ENCODE measurements at places on chromosomes 16 and 17.
A peak's percentile ranks its signal among the peaks of the same experiment; 100 is the strongest.

GRCh38 chr17:39097150-39097519 lies 54.3 kb downstream of the PLXDC1 start:
- DNase-seq = no peak

GRCh38 chr16:87447323-87447722 lies 45.5 kb downstream of the ZCCHC14 start:
- no peak for DNase-seq

GRCh38 chr16:21277927-21278706 lies at the start of gene CRYM:
TSS of gene CRYM (minus strand) at chr16:21278290. CDS start at chr16:21278251, 39 bp downstream.
- DNase-seq = peak; percentile 72

GRCh38 chr16:10205688-10206087 lies 23.5 kb upstream of the GRIN2A start:
- DNase-seq = no peak

- no peak for DNase-seq
Measured at GRCh38 chr17:55768936-55769624, 18.2 kb downstream of the PCTP start.

DNA sequence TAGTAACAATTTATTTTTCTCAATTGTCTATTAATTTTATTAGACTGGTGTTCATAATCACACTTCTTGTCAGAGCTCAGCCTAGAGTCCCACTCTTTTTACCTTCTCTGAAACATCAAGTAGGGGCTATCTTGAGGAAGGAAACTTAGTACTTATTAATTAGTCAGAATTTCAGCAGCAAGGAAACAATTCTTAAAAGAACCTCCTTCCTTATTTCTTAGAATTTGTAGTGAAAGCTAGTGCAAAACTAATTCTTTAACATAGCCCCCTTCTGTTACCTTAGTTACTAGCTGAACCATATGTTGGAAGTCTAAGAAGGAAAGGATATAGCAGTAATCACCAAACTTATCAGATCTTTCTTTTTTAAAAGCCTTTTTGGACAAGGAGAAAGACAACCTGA lies 35.2 kb downstream of the MAP2K4 start:
- DNase-seq = no peak

- DNase-seq = no peak
Measured at GRCh38 chr17:20171741-20172365, 162.7 kb downstream of the SPECC1 start.

DNA sequence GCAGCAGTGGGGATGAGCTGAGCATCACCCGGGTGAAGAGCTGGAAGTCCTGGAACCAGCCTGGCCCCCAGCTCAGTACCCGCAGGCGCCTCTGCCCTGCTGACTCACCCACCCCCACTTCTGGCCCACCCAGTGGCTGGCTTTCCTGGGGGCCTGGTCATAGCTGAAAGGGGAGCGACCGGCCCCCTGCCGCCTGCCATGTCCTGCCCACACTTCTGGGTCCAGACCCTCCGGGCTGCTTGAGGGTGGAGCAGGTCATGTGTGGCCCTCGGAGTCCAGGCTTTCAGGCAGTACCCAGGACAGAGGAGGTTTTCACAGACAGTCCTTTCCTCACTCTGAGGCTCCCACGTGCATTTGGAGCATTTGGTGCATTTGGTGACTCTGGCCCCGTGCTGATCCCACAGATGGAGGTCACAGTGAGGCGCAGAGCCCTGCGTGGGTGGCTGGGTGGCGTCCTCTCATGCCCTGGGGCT lies 7.1 kb upstream of the PIEZO1 start:
- DNase-seq = no peak

DNA sequence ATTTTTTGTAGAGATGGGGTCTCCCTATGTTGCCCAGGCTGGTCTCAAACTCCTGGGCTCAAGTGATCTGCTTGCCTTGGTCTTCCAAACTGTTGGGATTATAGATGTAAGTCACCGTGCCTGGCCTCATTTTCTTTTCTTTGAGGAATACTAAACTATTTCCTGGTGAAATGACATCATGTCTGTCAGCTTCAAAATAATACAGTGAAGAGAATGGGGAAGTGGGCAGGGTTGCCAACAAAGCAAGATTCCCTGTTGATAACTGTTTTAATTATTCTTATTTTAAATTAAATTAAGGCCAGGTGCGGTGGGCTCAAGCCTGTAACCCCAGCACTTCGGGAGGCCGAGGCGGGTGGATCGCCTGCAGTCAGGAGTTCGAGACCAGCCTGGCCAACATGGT lies 21.1 kb downstream of the PIPOX start:
- DNase-seq = no peak

DNA sequence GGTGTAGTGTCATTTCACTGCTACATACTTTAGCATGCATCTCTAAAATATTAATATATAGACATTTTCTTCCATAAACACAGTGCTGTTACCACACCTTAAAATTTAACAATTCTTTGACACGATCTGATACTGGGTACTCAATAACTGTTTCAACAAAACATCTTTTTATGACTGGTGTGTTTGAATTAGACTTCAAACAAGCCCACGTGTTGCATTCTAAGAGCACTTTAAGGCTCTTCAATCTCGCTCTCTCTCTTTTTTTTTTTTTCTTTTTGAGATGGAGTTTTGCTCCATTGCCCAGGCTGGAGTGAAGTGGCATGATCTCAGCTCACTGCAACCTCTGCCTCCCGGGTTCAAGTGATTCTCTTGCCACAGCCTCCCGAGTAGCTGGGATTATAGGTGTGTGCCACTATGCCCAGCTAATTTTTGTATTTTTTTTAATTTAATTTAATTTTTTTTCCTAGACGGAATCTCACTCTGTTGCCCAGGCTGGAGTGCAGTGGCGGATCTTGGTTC lies 15.8 kb upstream of the SLC46A1 start:
- DNase-seq = no peak

- no peak for DNase-seq
Measured at GRCh38 chr17:81329927-81330883, 35.1 kb upstream of the SLC38A10 start.

GRCh38 chr17:81018044-81018802 lies 16.7 kb upstream of the BAIAP2 start:
- no peak for DNase-seq

DNA sequence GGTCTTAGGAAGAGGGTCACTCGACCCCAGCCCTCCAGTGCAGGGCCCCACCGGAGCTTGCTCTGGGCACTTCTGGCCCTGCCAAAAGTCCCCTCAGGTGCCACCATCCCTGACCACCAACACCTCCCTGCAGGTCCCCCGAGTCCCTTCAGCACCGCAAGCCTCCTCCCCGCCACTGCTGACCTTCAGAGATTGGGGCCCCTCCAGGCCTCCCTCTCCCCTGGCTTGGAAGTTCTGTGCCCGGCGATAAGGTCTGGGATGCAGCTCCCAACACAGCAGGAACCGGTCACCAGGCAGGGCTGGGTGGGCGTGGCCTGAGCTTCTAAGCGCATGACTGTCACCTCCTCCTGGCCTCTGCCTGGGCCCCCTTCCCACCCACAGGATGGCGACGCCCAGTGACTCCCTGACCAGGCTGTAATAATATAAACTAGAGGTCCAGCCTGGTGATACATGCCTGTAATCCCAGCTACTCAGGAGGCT lies 11.2 kb downstream of the PIEZO1 start:
- no peak for DNase-seq

DNA sequence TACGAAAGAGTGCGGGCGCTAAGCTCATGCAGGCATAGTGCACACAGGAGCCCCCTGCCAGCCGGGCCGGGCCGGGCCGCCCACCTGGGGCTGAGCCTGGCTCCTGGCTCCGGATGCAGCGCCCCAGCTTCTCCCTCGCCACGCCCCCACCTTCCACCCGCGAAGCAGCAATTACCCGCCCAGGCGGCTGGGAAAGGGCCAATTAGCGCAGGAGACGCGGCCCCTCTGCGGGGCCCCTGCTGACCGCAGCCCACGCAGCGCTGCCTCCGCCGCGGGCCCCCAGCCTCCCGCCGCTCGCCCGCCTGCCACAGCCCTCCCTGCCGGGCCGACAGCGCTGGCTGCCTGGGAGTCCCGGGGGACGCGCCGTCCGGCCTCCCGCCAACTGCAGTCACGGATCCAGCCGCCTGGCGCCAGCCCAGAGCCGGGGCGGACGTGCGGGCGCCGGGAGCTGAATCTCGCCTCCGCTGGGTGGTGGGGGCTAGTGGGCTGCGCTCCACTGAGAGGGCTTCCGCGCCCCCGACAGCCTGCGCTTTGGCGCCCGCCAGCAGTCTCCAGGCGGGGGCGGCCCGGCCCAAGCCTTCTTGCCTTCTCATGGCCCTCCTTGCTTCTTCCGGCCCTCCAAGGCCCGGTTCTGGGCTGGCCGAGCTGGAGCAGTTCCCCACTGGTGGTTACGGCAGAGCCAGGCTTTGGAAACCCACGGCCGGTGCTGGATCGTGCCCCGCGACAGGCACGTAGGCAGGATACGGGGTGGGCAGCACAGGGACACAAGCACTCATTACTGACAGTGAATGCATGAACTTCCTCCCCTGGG lies 14.9 kb upstream of the CBFB start:
- peak; percentile 9 for DNase-seq

DNA sequence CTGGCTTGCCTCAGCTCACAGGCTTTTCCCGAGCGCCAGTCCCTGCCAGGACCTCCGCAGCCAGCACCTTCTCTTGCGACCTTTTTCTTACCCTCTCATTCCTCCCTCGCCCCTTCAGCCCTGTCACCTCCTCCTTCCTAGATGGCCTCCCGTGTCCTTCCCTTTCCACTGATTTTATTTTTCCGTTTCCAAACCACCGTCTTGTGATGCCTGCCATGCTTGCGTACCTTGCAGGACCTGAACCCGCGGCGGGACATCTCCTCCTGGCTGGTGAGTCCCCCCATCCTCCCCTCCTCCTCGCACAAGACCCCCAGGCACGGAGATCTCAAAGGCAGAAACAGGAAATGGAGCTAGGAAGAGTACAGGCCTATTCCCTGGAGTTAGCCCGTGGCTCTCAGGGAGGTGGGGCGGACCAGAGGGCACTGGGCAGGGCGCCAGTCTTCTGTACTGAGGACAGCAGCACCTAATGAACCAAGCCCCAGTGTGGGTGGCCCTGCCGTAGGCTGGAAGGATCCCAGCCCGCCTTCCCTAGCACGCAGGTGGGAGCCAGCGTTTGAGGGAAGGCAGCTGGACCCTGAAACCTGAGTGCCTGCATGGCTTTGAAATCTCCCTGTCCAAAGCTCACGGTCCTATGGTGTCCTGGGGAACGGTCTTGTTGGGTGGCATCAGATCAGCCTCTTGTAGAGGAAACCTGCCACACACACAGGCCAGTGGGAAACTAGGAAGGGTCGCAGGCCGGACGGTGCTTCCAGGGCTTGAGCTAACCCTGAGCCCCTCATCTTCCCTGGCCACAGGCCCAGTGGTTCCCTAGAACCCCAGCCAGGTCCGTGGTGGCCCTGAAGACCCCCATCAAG lies 612 bp downstream of the CISD3 start:
- peak; percentile 28 for DNase-seq

DNA sequence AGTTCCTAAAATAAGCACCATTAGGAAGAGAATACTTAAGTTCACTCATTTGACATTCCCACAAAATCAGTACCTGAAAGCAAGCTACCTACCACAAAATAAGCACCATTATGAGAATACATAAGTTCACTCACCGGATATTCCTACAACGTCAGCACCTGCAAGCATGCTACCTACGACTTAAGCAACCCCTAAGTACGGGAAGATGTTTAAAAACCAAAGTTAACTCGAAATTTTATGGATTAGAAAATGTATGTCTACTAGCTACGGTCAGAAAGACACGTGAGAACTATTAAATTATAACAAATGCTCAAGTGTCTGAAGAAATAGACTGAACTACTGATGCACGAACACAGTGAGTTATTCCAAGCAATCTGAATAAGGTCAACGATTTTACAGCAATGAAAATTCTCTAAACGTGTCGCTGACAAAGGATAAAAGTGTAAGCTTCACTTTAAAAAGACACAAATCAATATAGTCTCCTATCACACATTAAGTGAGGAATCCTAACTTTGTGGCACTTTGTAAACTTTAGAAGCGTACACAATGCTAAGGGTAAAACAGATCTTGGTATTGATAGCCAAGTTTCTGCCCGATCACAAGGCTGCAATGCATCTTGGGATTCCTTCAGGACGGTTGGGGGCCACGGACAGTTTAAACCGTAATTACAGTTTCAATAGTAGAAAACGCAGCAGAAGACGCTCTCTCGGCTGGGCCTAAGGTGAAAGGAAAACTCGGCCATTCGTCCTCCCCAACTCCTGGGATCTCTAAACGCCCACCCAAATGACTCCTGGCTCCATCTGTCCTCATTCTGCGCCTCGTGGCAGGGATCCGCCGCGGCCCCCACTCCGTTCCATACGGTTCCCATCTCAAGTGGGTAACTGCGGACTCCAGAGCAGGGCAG lies 1.3 kb downstream of the GSPT1 start:
- DNase-seq = peak; percentile 15

GRCh38 chr17:8488901-8489300 lies 53.2 kb downstream of the NDEL1 start:
- no peak for DNase-seq

DNA sequence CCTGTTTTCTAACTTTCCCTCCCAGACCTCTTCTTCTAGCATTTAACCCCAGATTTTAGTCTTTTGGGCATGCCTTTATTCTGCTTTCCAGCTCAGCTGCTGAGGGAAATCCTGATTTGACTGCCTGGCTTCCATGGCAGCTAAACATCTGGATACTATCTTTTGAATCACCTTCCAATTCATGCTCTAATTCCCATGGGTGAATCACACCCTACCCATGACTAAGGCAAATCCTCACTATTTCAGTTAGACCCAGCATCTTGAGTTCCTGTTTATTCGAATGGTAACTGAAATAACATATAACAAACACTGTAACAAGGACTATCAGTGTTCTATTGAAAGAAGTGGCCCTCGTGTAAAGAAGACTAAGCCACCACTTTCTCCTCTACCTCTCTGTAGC lies 29.8 kb downstream of the CA10 start:
- DNase-seq = no peak

GRCh38 chr16:14510939-14511799 lies 118.9 kb downstream of the PARN start:
- no peak for DNase-seq

GRCh38 chr17:56045872-56046271 lies 107.4 kb upstream of the ANKFN1 start:
- DNase-seq = no peak

- DNase-seq = no peak
Measured at GRCh38 chr17:50372222-50372757, 694 bp downstream of the MRPL27 start.

GRCh38 chr16:51149251-51149661 lies 1.8 kb downstream of the SALL1 start:
- DNase-seq = no peak

DNA sequence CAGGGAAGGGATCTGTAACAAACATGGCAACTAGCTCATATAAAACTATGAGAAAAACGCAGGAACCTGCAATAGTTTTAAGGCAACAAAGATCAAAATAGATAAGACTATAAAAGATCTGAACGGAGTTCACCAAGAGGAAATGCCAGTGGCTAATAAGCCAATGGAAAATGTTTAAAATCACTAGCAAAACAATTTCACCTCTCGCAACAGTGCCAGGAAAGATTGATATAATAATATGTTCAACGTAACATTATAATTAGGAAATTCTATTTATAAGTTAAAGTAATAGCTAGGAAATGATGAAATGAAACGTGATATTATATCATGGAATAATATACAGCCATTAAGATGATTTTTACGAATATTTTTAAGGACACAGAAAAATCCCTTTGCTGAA lies 16.0 kb downstream of the MRC2 start:
- no peak for DNase-seq

- no peak for DNase-seq
Measured at GRCh38 chr16:67299269-67299668, 19.9 kb downstream of the PLEKHG4 start.
